ENCODE measurements at places on chromosomes 11 and 22.

GRCh38 chr11:66326261-66327111, 9.6 kb upstream of the CD248 start:
- DNase-seq, result no peak

- no peak for DNase-seq
These were observed 1.1 kb downstream of the YWHAH start for GRCh38 chr22:31945443-31945855.

DNA sequence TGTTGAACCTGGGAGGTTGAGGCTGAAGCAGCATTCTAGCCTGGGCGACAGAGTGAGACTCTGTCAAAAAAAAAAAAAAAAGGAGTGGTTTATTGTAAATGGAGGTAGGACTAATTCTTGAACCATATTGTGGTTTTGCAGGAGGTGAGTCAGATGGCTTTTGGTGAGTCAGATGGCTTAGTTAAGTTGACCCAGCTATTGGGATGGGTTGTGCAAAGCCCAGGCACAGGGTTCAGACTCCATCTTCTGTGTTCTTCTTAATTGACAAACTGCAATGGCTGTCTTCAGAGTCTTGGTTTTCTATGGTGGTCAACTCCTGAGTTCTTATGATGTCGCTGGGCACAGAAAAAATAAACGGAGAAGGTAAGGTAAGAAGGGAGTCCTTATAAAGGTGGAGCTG, 182.7 kb downstream of the ADAMTS15 start:
- peak; percentile 74 for DNase-seq

DNA sequence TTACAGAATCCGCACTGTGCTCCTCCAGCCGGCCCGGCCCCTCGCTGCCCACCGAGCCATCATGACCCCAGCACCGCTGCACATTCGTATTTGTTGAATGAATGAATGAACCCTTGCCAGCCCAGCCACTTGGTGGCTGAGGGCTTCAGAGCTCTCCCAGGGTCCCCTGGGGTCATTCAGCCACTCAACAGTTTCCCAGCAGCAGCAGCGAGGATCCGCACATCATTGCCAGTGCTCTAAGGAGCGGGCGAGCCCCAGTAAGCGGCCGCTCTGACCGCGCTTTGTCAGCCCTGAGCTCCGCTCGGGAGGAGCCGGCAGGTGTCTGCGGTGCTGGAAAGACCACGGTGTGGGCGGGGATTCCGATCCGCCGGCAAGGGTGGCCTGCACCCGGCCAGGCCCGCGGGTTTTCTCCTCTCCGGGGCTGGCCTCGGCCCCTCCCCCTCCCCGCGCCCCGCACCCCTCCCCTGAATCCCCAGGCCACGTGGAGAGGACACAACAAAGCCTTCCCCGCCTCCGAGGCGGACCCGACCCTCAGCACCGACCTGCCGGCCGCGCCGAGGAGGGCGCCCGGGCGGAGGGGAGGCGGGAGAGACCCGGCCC, 563 bp downstream of the BID start:
- DNase-seq, result no peak

DNA sequence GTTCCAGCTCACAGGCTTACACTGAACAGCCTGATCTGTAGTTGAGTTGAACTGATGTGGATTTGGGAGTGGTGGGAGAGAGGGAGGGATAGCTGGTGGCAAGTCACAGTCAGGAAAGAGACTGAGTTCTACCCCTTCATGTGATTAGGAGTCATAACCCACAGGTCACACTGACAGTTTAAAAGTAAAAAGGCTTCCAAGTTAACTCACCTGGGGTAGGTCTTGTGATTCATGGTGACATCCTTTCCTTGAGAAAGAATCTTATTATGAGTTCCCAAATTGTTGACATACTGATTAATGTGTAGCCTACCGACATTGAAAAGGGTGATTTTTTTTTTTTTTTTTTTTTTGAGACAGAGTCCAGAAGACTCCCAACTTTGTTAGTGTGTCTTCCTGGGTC, 5.4 kb downstream of the IZUMO1R start:
- no peak for DNase-seq

DNA sequence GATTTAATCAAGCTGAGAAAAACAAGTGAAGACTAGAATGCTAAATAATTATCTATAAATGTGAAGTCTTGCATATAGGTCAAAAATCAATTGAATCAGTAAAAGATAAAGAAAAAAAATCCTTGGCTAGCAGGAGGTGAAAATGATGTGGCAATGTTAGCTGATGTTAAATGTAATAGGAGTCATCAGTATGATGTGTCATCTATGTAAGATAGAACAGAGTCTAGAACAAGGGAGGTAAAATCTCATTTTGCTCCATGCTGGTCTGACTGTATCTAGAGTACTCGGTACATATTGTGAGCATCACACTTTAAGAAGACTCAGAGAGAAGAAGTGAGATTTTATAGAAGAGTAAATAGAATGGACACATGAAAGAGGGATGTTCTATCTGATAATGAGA, 721.2 kb downstream of the ETS1 start:
- DNase-seq, result no peak

DNA sequence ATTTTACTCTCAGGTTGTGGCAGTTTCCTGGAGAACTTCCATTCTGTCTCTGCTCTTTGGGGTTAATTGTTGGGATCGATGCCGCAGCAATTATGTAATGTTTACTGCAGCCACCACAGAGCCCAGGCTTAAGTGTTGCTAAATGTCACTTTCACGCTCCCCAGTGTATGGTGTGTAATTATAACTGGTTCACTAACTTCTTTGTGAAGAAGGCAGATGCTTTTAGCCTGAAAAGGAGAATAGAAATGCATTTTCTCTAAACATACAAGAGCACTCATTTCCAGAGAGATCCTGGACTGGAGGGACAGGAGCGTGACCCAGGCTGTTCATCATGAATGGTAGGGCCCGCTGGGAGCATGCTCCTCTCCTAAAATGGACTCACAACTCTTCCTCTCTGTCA, 132.2 kb upstream of the PLET1 start:
- no peak for DNase-seq

DNA sequence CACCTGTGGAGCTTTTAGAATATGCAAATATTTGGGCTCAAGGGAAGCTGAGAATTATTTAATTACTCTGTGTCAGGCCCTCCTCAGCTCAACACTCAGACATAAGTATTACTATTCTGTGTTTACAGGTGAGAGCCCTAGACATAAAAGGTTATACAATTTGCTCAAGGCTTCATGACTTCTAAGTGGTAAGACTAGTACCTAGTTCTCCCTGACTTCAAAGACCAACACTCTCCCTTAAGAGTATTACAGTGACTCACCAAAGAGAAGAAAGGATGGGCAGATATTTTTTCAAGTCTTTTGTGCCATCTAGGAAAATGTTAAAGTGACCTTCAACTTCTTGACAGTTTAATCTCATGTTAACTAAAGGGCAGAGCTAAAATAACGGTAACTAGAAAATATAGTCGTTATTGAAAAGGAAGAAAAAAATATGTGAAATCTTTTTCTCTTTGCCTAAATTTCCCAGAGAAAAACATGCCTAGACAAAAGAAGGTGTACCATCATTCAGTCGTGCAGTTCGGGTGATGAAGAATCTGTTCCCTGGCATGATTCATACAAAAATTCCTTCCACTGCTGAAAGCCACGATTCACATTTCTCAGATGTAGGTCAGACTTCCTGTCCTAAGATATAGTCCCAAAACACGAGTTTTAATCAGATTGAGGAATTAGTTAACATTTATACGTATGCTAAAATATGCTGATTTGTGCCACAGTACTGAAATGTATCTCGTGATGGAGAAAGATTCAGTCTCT, 849.1 kb upstream of the API5 start:
- DNase-seq, result no peak

- no peak for DNase-seq
These were observed 45.6 kb upstream of the PLET1 start for GRCh38 chr11:112306230-112306629.

DNA sequence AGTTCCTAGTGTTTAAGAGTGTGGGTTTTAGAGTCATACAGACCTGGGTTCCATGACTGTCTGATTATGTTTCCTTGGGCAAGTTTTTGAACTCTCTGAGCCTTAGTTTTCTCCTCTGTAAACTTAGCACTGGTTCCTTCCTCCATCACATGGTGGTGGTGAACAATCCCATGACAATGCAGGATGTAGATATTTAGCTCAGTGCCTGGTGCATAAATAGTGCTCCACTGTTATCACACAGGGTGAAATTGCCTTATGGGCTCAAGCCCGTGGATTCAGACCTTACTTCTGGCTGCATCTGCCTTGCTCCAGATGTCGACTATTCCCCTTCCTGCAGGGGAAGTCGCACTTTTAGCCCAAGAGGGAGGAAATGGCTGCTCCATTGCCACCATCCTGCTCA, 62.7 kb downstream of the LDLRAD3 start:
- no peak for DNase-seq

DNA sequence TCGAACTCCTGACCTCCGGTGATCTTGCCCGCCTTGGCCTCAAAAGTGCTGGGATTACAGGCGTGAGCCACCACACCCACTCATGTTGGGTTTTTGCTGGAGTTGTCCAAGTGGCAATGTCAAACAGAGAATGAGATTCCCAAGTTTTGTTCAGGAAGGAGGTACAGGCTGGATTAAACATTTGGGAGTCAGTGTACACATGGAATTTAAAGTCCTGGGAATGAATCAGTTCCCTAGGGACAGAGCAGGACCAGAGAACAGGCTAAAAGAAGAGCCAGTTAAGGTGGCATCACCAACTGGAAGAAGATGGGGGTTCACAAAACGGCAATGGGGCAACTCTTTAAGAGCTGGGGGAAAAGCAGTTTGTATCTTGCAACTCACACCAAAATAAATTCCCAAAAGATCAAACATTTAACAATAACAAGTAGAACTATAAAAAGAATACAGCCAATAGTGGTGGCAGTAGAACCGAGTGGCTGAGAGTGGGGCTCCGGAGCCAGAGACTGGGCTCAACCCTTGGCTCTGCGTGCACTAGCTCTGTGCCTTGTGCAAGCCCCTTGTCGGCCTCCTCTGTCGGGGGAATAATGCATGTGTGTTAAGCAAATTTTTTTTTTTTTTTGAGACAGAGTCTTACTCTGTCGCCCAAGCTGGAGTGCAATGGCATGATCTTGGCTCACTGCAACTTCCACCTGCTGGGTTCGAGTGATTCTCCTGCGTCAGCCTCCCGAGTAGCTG, 33.8 kb upstream of the CTSD start:
- DNase-seq, result no peak

DNA sequence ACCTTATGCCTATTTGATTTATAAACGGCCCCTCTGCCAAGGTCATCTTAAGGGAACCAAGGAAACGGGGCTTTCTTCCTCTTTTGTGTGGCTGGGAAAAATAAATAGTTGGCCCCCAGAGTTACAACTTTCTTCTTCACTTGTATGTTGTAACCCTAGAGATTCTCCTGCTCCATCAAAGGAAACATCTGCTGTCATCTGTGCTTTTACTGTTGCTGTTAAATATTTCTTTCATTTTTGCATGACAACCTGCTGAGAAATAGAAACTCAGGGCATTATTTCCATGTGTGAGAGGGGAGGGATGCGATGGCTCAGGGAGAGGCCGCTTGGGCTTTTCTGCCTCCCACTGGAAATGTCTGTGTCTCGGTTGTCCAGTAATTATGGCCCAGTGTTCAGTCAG, 21.8 kb upstream of the CDC42EP2 start:
- DNase-seq, result no peak

GRCh38 chr11:74602637-74603556, 10.5 kb downstream of the POLD3 start:
- no peak for DNase-seq

DNA sequence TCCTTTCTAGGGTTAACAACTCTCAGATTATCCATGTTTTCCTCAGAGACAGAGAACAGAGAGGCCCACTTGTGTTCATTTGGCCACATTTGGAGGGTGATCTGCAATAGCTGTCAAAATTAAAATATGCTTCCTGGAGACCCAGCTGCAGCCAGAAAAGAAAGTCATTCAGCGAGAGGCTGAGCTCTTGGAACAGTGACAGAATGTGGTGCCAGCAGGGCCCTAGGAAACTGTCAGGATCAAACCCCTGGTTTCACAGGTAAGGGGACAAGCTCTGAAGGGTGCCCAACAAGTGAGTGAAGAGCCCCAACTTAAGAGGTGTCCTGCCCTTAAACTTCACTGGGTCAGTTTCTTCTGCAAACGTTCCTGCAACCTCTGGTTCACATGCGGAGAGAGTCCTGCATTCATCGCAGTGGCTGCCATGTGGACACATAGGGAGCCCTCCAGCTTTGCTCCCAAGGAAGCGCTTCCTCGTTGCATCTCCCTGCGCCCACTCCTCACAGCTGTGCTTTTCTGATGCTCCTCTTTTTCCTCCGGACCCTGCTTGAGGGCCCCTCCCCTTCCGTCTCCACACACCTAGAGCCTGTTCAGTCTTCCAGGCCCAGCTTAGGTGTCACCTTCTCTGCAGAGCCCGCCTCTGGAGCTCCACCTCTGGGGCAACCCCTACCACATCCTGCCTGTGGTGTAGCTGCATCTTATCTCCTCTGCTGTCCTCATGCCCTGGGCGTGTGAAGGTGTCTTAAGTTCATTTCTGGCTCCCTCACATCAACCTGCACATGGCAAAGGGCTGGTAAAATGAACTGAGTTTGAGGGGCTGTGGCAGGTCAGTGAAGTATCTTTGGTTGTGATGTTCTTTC, 3.9 kb downstream of the UCP3 start:
- no peak for DNase-seq

DNA sequence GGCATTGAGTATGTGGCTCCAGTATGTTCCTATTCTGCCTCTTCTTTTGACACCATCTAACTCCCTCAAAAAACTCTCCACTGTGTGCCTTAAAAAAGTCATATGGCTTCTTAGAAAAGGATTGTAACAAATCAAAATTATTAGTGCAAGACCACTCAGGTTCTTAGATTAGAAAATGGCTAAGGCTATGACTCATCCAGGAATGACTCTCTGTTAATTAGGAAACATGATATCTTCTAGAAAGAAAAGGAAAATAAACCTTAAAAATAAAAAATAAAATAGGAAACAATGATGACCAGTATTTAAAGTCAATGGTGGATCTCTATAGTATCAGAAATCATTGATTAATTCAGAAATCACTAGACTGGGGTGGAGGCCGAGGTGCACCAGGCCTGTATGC, 21.7 kb downstream of the SLC25A17 start:
- DNase-seq, result no peak

GRCh38 chr11:94681140-94681539, 87.0 kb upstream of the AMOTL1 start:
- no peak for DNase-seq

DNA sequence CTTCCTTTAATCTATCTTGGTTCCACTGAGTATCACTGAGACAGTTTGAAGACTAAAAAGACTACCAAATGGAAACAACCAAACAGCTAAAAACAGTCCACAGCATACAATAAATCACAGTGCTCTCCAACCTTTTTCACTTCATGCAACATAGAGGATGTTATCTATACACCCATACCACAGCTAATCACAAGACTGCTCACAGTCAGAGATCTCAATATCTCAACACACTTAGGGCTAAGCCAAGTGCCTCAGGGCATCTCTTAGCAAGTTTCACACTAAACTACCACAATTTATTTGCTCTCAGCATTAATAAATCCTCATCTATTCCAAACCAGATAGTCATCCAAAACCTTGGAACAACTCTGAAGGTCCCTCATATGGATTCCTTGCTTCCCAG, 129.4 kb downstream of the SBF2 start:
- no peak for DNase-seq

GRCh38 chr11:40787224-40787623, 672.2 kb downstream of the LRRC4C start:
- DNase-seq, result no peak

- peak; percentile 7 for DNase-seq
These were observed 144.7 kb downstream of the ENTHD1 start for GRCh38 chr22:39748877-39749276.
